Heart left ventricle (tissue), 16 donors: ENCODE measurements at places on chromosomes 16 and 17.

DNA sequence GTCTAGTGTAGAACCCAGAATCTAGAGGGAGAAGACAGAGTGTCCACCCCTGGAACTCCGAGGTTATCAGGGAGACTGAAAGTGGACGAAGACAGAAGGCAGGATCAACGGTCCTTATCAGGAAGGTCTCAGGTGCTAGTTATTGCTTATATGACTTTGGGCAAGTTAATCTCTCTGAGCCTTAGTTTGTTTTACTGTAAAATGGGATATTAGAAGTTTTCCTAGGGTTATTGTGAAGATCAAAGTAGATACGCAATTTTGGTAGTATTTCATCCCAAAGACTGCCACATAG, 1.2 kb downstream of the RNF167 start:
- no peak for DNase-seq

DNA sequence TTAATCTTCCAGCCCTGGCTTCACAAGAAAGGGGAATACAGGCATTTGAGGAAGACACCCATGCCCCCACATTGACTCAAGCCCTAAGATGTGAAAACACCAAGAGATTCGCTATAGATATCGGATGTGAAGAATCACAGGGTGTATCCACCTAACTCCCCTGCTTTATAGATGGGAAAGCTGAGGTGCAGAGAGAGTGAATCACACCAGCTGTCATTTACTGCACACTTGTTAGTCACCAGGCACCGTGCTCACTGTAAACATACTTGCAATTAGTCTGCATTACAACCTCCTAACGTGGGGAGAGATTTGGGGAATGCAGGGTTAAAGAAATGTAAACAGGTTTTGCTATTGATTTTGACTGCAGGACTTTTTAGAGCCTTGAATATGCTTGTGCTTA, 325.5 kb downstream of the C16orf95 start:
- no peak for DNase-seq

DNA sequence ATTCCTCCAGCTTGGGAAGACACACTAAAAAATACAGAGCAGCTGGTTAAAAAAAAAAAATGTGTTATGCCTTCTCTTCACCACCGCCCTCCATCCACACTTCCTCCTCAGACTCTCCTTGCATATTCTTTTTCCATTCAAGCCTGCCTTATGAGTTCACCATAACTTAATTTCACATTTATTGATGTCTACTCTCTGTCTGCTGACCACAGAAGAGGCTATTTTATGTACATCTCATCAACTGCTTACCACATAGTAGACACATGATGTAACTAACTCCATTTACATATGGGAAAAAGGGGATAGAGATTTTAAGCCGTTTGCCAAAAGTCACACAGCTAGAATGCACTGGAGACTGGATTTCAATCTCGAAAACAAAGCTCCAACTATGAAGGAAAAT, 409.8 kb downstream of the CDH11 start:
- DNase-seq = no peak

- DNase-seq = peak; percentile 71
These were observed 35.9 kb downstream of the CMTM4 start for GRCh38 chr16:66660422-66661209.

- no peak for DNase-seq
These were observed 16.8 kb upstream of the MAPK3 start for GRCh38 chr16:30139583-30140481.

- DNase-seq = no peak
These were observed 6.2 kb upstream of the SLC7A6 start for GRCh38 chr16:68257906-68258800.

DNA sequence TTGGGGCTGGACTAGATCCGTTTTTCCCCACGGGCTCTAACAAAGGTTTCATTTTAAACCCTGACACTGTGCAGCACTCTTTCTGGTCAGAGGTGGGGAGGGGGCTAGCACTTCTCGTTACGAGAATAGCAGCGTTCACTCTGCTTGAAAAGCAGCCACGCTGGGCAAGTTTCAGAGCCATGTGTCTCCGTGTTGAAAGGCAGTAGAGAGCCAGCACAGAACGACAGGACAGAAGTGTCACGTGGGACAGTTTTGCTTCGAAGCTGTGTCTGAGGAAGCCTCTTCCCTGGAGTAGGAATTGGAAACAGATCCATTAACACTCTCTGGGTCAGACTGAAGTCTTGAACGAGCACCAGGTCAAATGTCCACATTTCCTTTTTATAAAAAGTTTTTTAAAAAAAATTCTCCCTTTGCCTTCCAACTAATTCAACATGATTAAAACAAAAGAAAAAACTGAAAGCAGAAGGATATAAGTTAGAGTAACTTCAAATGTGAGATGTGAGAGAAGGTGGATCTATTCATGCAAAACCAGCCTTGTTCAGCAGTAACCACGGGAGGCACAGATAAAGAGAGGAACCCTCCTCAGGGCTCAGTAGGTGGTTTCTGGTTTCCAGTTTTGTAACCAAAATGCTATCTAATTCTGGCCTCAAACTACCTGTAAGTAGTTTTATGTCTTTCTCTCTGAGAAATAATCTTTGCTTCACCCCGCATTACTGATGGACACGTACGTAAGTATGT, 65.0 kb downstream of the SMG6 start:
- no peak for DNase-seq

GRCh38 chr17:83046448-83047181, 32.8 kb upstream of the METRNL start:
- DNase-seq = no peak
